ENCODE measurements at places on chromosomes 1 and 21. TPM values are rescaled to one million over a fixed set of nuclear protein-coding genes. Genes with fewer than 3 reads are reported as not detected.

FCRL1 gene
- total RNA-seq: not detected

- peak; percentile 89 for DNase-seq
- H3K27ac ChIP-seq: peak within 1 kb of the TSS; percentile 77
- peaks cover 51% of the 10 kb centered on the region for H3K4me1 ChIP-seq
- H3K27me3 ChIP-seq: no peaks in the 10 kb centered on the region
- H3K36me3 ChIP-seq: no peaks in the 10 kb centered on the region
These were observed at the start of gene ATP13A2 for GRCh38 chr1:17011439-17012307. Gene ATP13A2 (minus strand): TSS chr1:17011928. CDS start chr1:17011738, 190 bp downstream.

DNA sequence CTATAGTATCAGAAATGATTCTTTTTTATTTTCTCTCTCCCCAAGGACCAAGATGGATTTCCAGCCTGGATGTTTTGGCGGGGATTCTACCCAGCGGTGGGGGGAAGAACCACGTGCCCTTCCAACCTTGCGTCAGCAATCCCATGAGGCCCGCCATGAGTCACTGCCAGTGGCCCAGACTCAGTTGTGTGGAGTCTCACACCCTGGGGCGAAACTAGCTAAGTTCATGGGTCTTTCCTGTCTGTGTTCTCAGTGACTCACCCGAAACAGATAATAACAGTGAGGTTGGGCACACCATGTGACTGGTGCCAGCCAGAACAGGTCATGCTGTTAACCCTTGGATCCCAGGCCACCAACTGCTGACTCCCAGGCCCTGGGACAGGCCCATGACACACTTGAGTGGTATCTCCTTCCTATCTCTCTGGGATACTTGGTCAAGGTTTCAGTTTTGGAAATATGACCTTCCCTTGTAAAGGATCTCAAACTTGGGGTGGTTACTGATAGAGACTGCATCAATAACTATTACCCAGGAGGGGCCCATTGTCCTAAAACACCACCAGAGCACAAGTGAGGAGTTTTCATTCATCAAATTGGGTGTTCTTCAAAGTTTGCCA is 98.0 kb upstream of the DUSP10 start:
- DNase-seq: peak; percentile 87
- H3K4me1 ChIP-seq: peaks cover 25% of the 10 kb centered on the region
- H3K4me3 ChIP-seq: no peak overlapping the region
- no peaks in the 10 kb centered on the region for H3K36me3 ChIP-seq
- H3K27ac ChIP-seq: peak overlapping the region; percentile 62

DNA sequence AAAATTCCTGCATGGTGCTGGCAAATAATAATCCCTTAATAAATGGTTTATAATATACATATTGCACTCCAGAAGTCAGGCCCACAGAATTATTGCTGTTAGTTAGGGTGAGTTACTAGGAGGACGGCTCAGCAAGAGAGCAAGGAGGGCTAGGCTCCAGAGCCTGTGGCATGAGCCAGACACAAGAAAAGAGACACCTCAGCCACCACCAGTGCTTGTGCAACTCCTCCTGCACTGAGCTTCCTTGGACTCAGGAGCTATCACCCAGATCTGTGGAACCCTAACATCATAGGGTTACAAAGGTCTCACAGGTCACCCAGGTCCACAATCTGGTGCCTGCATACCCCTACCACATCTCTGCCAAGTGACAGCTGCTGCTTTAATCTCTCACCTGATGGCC is 12.8 kb upstream of the LRRC8D start:
- H3K27ac ChIP-seq: no peak overlapping the region
- H3K4me3 ChIP-seq: no peak overlapping the region
- H3K4me1 ChIP-seq: peaks cover 2% of the 10 kb centered on the region
- no peaks in the 10 kb centered on the region for H3K36me3 ChIP-seq

- H3K4me1 ChIP-seq: peaks cover 16% of the 10 kb centered on the region
- H3K4me3 ChIP-seq: no peak overlapping the region
- H3K36me3 ChIP-seq: no peaks in the 10 kb centered on the region
- H3K27me3 ChIP-seq: peaks cover 3% of the 10 kb centered on the region
- no peak for DNase-seq
These were observed 214.9 kb downstream of the FGGY start for GRCh38 chr1:59511476-59512465.

ADAMTS1 gene
- total RNA-seq: 40.3 TPM

LRRIQ3 gene
- 0.86 TPM for total RNA-seq

- DNase-seq: no peak
- H3K4me1 ChIP-seq: no peaks in the 10 kb centered on the region
- H3K36me3 ChIP-seq: no peaks in the 10 kb centered on the region
- no peaks in the 10 kb centered on the region for H3K27me3 ChIP-seq
- no peak overlapping the region for H3K27ac ChIP-seq
These were observed 1631.2 kb downstream of the BRINP3 start for GRCh38 chr1:188846468-188846867.

- H3K4me1 ChIP-seq: peaks cover 11% of the 10 kb centered on the region
- H3K36me3 ChIP-seq: peaks cover 9% of the 10 kb centered on the region
- H3K4me3 ChIP-seq: no peak overlapping the region
- no peaks in the 10 kb centered on the region for H3K27me3 ChIP-seq
- no peak for DNase-seq
These were observed 2.6 kb downstream of the NAXE start for GRCh38 chr1:156594190-156594589.

STYXL2 gene
- 0.86 TPM for total RNA-seq

- no peak overlapping the region for H3K27ac ChIP-seq
- no peaks in the 10 kb centered on the region for H3K36me3 ChIP-seq
- no peak overlapping the region for H3K4me3 ChIP-seq
- H3K4me1 ChIP-seq: peaks cover 2% of the 10 kb centered on the region
- no peaks in the 10 kb centered on the region for H3K27me3 ChIP-seq
- no peak for DNase-seq
These were observed 4.7 kb upstream of the C1orf174 start for GRCh38 chr1:3904843-3905185.

DNA sequence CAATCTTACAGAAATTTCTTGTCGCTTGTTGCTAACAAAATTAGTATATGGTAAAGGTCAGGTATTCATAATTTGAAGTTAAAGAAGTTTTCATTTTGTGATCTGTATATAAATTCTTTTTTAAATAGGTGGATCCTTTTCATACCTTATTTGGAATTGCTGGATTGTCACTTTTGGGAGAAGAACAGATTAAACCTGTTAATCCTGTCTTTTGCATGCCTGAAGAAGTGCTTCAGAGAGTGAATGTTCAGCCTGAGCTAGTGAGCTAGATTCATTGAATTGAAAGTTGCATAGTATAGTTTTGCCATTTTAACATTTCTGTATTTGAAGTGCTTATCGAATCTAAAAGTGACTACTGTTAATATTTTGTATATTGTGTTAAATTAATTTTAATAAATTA is 2.3 kb upstream of the MSH4 start:
- DNase-seq: no peak
- H3K27ac ChIP-seq: no peak overlapping the region
- peaks cover 66% of the 10 kb centered on the region for H3K36me3 ChIP-seq
- H3K4me1 ChIP-seq: peaks cover 20% of the 10 kb centered on the region
- H3K27me3 ChIP-seq: no peaks in the 10 kb centered on the region
- H3K4me3 ChIP-seq: no peak overlapping the region

DNA sequence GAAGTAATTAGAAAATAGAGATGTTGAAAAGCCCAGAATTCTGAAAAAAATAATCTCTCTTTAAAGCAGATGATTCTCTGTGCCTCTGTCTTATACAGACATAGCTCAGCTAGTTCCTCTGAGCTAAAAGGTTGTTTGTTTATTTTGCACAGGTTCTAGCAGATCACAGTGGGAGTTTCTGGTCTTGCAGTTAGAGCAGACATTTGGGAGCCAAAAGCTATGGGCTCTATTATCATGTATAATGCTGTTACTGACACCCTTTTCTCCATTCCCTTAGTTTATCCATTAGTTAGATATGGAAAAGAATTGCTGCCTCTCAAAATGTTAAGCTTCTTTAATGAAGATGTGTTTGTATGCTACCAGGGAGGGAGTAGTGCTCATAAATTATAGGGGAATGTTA is 20.5 kb upstream of the CD55 start:
- no peaks in the 10 kb centered on the region for H3K36me3 ChIP-seq
- no peak overlapping the region for H3K4me3 ChIP-seq
- no peak for DNase-seq
- H3K4me1 ChIP-seq: no peaks in the 10 kb centered on the region

- H3K27ac ChIP-seq: no peak overlapping the region
- H3K4me3 ChIP-seq: no peak overlapping the region
- DNase-seq: no peak
- H3K36me3 ChIP-seq: no peaks in the 10 kb centered on the region
These were observed 196.7 kb upstream of the DAB1 start for GRCh38 chr1:57620605-57621004.

- H3K4me3 ChIP-seq: peak overlapping the region; percentile 40
- peaks cover 77% of the 10 kb centered on the region for H3K4me1 ChIP-seq
- H3K27me3 ChIP-seq: no peaks in the 10 kb centered on the region
- peaks cover 3% of the 10 kb centered on the region for H3K36me3 ChIP-seq
These were observed 16.8 kb downstream of the GALNT2 start for GRCh38 chr1:230083746-230084407.

DNA sequence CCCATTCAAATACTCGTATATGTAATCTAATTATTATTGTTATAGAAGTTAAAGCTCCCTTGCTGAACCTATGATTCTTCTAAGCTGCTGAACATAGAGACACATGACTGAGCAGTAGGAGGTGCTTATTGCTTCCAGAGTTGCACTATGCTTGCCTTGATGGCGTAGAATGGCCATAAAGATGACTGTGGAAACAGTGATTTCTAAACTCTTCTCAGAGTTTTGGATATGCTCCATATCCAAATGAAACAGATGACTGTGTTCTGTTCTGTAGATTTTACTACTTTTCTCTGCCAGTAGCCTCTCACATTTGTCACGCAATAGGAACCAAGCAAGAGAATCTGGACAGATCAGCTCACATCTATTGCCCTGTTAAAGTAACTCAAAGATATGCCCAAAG is 88.1 kb upstream of the CACYBP start:
- no peaks in the 10 kb centered on the region for H3K36me3 ChIP-seq
- peaks cover 3% of the 10 kb centered on the region for H3K4me1 ChIP-seq
- no peak overlapping the region for H3K4me3 ChIP-seq
- DNase-seq: no peak
- no peaks in the 10 kb centered on the region for H3K27me3 ChIP-seq

DNA sequence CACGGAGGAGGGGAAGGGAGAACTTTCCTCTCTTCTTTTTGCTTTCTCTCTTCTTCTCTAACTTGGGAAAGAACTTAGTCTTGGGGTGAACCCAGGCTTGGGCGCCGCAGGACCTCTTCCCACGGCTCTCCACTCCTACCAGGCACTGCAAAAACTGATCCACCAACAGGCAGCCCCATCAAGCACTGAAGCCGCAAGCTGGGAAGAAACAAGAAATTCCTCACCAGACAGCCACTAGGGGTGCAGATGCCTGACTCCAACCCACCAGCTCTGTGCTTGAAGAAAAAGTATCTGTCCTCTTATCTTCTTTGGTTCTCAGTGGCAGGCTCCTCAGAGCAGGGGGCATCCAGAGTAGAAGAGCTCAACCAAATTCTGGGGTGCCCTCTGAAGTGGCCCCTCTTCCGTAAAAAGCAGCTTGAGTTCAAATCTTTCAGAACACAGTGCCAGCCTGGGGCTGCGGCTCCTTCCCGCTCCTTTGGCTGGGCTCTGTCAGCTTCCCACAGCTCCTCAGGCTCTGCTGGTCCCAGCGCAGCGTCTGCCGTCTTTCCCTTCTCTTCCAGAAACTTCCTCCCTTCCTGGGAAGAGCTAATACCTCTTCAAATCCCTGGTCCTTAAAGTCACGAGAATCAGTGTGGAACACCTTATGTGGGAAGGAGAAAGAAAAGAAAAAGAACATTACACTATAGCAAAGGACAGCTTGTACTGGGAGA is 2.4 kb downstream of the SLC41A1 start:
- no peak overlapping the region for H3K27ac ChIP-seq
- peaks cover 18% of the 10 kb centered on the region for H3K36me3 ChIP-seq
- peaks cover 47% of the 10 kb centered on the region for H3K4me1 ChIP-seq
- H3K4me3 ChIP-seq: no peak overlapping the region

DNA sequence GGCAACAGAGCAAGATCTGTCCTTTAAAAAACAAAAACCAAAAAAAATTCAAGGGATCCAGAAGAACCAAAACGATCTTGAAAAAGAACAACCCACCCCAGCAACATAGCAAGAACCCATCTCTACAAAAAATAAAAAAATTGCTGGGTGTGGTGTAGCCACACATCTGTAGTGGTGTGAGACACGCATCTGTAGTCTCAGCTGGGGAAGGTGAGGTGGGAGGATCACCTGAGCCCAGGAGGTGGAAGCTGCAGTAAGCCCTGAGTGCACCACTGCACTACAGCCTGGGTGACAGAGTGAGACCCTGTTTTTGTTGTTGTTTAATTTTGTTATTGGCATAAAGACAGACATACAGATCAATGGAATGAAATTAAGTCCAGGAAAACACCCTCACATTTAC is 22.3 kb downstream of the TRIM33 start:
- H3K36me3 ChIP-seq: peaks cover 4% of the 10 kb centered on the region
- no peak overlapping the region for H3K4me3 ChIP-seq
- H3K27me3 ChIP-seq: no peaks in the 10 kb centered on the region
- no peak for DNase-seq

SLAMF1 gene
- not detected for total RNA-seq

DNA sequence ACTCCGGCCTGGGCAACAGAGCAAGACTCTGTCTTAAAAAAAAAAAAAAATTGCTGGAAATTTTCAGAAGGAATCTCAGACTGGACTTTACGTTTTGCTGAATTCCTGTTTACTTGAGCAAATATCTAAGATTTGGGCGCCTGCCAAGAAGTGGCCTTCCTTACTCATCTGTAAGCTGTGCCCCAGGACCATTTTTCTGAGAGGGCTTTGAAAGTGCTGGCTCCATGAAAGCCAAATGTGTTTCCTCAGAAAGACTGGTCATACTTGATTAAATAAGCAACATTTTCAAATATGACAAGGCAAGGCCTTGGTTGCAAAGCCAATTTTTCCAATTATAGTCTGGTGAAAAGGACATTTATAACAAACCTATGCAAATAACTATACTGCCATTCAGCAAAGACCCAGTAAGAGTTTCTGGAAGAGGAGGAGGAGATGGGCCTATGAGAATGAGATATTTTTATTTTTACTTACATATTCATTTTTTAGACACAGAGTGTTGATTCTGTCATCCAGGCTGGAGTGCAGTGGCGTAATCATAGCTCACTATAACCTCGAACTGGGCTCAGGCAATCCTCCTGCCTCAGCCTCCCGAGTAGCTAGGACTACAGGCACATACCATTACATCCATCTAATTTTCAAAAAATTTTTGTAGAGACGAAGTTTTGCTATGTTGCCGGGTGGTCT is 56.3 kb upstream of the HTR1D start:
- peak overlapping the region; percentile 88 for H3K27ac ChIP-seq
- no peak overlapping the region for H3K4me3 ChIP-seq
- H3K36me3 ChIP-seq: no peaks in the 10 kb centered on the region
- peaks cover 26% of the 10 kb centered on the region for H3K4me1 ChIP-seq
- H3K27me3 ChIP-seq: no peaks in the 10 kb centered on the region

OR2AK2 gene
- not detected for total RNA-seq

Data from osteocyte (in vitro differentiated cells).